Activated naive CD8-positive, alpha-beta T cell treated with anti-CD3 and anti-CD28 coated beads, Interleukin-2, amount 10 ng/mL, durations not matched to agents 7 days and 5 days (primary cell): ENCODE measurements at places on chromosomes 2 and 18. TPM values are rescaled to one million over a fixed set of nuclear protein-coding genes. Genes with fewer than 3 reads are reported as not detected.

- H3K4me1 ChIP-seq, result no peaks in the 10 kb centered on the region
- H3K27ac ChIP-seq, result no peak overlapping the region
- no peak overlapping the region for H3K4me3 ChIP-seq
- H3K36me3 ChIP-seq, result no peaks in the 10 kb centered on the region
- H3K27me3 ChIP-seq, result no peaks in the 10 kb centered on the region
- no peak for DNase-seq
Measured at GRCh38 chr2:141468761-141469160, 662.1 kb downstream of the LRP1B start.

DNA sequence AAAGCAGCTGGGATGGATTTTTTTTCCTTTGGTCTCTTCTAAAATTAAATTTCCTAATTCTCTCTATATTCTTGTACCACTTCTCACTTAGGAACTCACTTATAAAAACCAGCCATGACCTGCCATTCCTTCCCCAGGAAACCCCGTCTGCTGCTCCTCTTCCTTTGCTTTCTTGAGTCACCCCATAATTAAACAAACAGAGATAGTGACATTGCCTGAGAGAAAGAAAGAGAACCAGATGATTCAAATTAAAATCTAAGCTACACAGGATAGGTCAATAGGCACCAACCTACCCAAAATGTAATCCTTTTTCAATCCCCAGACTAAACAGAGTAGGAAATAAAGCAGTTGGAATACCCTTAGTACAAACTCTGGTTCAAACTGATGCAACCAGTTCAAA is 9.7 kb downstream of the STK39 start:
- no peak overlapping the region for H3K4me3 ChIP-seq
- peaks cover 24% of the 10 kb centered on the region for H3K36me3 ChIP-seq
- H3K27ac ChIP-seq, result no peak overlapping the region
- H3K4me1 ChIP-seq, result peaks cover 14% of the 10 kb centered on the region

- H3K4me1 ChIP-seq, result no peaks in the 10 kb centered on the region
- H3K4me3 ChIP-seq, result no peak overlapping the region
- no peak for DNase-seq
- no peaks in the 10 kb centered on the region for H3K27me3 ChIP-seq
Measured at GRCh38 chr2:238570391-238570790, 143.7 kb downstream of the ASB1 start.

DNA sequence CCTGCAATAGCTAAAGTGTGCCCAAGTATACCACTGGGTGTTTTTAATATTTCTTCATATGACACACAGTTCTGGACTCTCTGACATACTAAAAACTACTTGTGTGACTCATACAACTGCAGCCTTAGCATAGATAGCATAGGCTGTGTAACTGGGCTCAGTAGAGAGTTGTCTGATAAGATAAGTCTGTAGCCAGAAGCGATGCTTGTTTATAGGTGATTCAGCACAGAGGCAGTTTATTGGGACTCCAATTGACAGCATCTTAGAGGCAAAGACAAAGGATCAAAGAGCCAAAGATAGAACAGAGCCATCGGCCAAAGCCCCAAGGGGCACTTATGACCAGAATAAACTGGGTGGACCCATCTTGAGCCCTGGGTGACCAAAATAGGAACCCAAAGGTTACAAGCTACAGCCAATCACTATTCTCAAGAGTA is 42.3 kb downstream of the AAK1 start:
- peaks cover 72% of the 10 kb centered on the region for H3K4me1 ChIP-seq
- H3K27ac ChIP-seq, result peak overlapping the region; percentile 11
- no peak for DNase-seq

- no peak for DNase-seq
- H3K4me1 ChIP-seq, result no peaks in the 10 kb centered on the region
Measured at GRCh38 chr2:176385219-176385759, 116.0 kb downstream of the MTX2 start.

- peak; percentile 76 for DNase-seq
- peak overlapping the region; percentile 92 for H3K4me3 ChIP-seq
- H3K4me1 ChIP-seq, result peaks cover 59% of the 10 kb centered on the region
- peaks cover 5% of the 10 kb centered on the region for H3K36me3 ChIP-seq
Measured at GRCh38 chr2:218286570-218287459, 5.5 kb downstream of the TMBIM1 start.

DNA sequence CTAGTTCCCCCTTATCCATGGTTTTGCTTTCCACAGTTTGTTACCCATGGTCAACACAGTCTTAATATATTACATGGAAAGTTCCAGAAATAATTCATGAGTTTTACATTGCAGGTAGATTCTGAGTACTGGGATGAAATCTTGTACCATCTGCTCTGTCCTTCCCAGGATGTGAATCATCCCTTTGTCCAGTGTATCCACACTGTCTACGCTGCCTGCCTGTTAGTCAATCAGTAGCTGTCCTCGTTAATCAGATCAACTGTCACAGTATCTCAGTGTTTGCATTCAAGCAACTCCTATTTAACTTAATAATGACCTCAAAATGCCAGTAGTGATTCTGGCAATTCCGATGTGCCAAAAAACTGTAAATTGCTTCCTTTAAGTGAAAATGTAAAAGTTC is 76.3 kb downstream of the DYNC1I2 start:
- no peak overlapping the region for H3K4me3 ChIP-seq
- H3K27me3 ChIP-seq, result no peaks in the 10 kb centered on the region
- no peak overlapping the region for H3K27ac ChIP-seq
- no peak for DNase-seq
- peaks cover 39% of the 10 kb centered on the region for H3K36me3 ChIP-seq
- no peaks in the 10 kb centered on the region for H3K4me1 ChIP-seq

GRCh38 chr18:48805826-48806535 is 144.8 kb downstream of the SMAD7 start:
- peaks cover 42% of the 10 kb centered on the region for H3K4me1 ChIP-seq
- H3K36me3 ChIP-seq, result peaks cover 8% of the 10 kb centered on the region
- peaks cover 2% of the 10 kb centered on the region for H3K27me3 ChIP-seq
- DNase-seq, result peak; percentile 15
- H3K27ac ChIP-seq, result peak overlapping the region; percentile 82
- H3K4me3 ChIP-seq, result no peak overlapping the region

DNA sequence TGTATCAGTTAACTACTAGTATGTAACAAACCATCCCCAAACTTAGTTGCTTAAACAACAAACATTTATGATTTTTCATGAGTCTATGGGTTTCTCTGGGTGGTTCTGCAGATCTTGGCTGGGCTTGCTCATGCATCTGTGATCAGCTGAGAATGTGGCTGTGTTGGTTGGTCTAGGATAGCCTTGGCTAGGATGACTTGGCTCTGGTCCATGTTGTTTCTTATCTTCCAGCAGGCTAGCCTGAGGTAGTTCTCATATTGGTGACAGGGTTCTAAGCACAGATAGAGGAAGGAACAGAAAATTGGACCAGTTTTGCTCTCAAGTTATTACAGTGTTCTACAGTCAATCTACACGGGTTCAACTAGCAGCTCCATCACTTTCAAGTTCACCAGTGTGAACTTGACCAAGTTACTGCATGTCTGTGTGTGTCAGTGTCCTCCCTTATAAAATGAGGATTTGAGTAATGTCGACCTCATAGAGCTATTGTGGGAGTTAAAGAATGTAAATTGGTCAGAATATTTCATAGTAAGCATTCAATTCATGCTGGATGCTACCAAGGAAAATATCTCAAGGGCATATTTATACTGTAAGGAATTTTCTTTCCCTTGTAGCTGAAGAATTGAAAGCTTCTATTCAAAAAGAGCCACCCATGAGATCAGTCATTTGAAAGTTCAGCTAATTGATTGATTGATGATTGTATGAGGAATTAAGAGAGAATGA is 65.3 kb downstream of the MYO3B start:
- DNase-seq, result no peak
- H3K27ac ChIP-seq, result no peak overlapping the region

DNA sequence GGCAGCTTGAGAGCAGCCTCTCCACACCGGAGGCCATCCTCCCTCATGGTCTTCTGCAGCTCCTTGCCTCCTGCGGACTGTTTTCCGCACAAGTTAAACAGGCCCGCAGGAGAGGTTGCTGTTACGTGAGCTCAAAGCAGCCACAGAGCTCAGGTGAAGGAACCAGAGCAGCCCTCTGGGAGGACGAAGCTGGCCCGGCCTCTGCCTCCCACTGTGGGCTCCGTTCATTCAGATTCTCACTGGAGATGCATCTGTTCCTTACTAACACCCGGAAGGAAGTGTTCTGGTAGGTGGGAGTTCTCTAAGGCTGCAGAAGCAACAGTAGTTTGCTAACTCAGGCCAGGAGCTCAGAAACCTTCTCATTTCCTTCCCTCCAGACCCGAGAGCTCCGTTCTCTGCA is 10.9 kb downstream of the DIPK1C start:
- no peak for DNase-seq
- no peaks in the 10 kb centered on the region for H3K36me3 ChIP-seq
- no peak overlapping the region for H3K27ac ChIP-seq
- H3K4me3 ChIP-seq, result no peak overlapping the region
- H3K4me1 ChIP-seq, result peaks cover 4% of the 10 kb centered on the region

DNA sequence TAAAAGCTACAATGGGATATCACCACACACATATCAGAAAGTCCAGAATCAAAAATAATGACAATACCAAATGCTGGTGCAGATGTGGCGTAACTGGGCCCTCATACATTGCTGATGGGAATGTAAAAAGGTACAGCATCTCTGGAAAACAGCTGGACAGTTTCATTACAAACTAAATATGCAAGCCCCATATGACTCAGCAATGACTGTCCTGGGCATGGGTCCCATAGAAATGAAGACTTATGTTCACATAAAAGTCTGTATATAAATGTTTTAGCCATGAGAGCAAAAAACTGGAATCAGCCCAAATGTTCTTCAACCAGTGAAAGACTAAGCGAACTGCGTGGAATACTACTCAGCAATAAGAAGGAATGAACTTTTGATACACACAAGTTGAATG is 56.7 kb downstream of the ALPK2 start:
- H3K27me3 ChIP-seq, result no peaks in the 10 kb centered on the region
- no peaks in the 10 kb centered on the region for H3K4me1 ChIP-seq
- no peak overlapping the region for H3K27ac ChIP-seq
- no peaks in the 10 kb centered on the region for H3K36me3 ChIP-seq
- H3K4me3 ChIP-seq, result no peak overlapping the region
- DNase-seq, result no peak

- H3K27me3 ChIP-seq, result peaks cover 9% of the 10 kb centered on the region
- peaks cover 2% of the 10 kb centered on the region for H3K4me1 ChIP-seq
- no peak for DNase-seq
- H3K4me3 ChIP-seq, result no peak overlapping the region
- H3K36me3 ChIP-seq, result no peaks in the 10 kb centered on the region
Measured at GRCh38 chr2:152247337-152247695, 71.8 kb upstream of the STAM2 start.

- H3K36me3 ChIP-seq, result no peaks in the 10 kb centered on the region
- H3K27ac ChIP-seq, result no peak overlapping the region
- no peaks in the 10 kb centered on the region for H3K4me1 ChIP-seq
- no peaks in the 10 kb centered on the region for H3K27me3 ChIP-seq
Measured at GRCh38 chr2:36423619-36424120, 68.1 kb downstream of the CRIM1 start.

GRCh38 chr2:133086176-133086575 is 416.2 kb upstream of the LYPD1 start:
- no peaks in the 10 kb centered on the region for H3K27me3 ChIP-seq
- DNase-seq, result no peak
- H3K4me1 ChIP-seq, result no peaks in the 10 kb centered on the region

GRCh38 chr2:105328281-105329196 is 996 bp downstream of the TGFBRAP1 start:
- peak overlapping the region; percentile 88 for H3K27ac ChIP-seq
- H3K36me3 ChIP-seq, result peaks cover 9% of the 10 kb centered on the region
- H3K27me3 ChIP-seq, result no peaks in the 10 kb centered on the region
- peak overlapping the region; percentile 86 for H3K4me3 ChIP-seq
- peak; percentile 54 for DNase-seq
- peaks cover 27% of the 10 kb centered on the region for H3K4me1 ChIP-seq

- no peak for DNase-seq
- H3K4me3 ChIP-seq, result no peak overlapping the region
- no peak overlapping the region for H3K27ac ChIP-seq
- peaks cover 2% of the 10 kb centered on the region for H3K36me3 ChIP-seq
- H3K4me1 ChIP-seq, result no peaks in the 10 kb centered on the region
Measured at GRCh38 chr2:62844311-62845090, 139.0 kb downstream of the EHBP1 start.

DNA sequence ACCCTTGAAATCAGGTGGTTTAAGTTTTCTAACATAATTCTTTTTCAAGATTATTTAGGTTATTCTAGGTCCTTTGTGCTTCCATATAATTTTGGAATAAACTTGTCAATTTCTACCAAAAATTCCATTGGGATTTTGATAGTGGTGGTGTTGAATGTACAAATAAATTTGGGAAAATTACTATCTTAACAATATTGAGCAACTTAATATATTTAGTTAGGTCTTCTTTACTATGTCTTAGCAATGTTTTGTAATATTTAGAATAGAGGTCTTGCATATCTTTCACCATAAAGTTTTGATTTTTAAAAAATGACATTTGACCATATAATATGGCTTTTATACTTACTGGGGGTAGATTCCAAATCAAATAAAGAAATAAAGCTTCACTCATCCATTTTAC is 34.0 kb upstream of the CTIF start:
- H3K4me3 ChIP-seq, result no peak overlapping the region
- peaks cover 24% of the 10 kb centered on the region for H3K27me3 ChIP-seq
- H3K36me3 ChIP-seq, result no peaks in the 10 kb centered on the region
- no peak overlapping the region for H3K27ac ChIP-seq

DNA sequence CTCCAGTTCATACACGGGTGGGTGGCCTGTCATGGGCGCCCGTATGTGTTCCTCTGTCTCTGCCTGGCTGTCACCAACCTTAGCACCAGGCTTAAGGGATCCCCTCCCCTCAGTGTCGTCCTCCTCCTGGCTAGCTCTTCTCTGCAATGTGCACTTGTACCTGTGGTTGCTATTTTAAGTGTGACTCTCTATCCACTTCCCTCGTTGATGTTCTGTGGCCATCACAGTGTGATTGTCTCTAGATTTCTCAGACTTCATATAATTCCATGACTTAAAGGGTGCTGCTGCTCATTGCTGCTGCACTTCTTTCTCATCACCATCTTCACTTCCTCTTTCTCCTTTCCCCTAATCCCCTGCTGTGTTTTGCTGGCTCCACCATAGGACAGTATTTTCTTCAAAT is 143.4 kb downstream of the EML6 start:
- no peak overlapping the region for H3K27ac ChIP-seq
- no peak overlapping the region for H3K4me3 ChIP-seq
- peaks cover 13% of the 10 kb centered on the region for H3K4me1 ChIP-seq

DNA sequence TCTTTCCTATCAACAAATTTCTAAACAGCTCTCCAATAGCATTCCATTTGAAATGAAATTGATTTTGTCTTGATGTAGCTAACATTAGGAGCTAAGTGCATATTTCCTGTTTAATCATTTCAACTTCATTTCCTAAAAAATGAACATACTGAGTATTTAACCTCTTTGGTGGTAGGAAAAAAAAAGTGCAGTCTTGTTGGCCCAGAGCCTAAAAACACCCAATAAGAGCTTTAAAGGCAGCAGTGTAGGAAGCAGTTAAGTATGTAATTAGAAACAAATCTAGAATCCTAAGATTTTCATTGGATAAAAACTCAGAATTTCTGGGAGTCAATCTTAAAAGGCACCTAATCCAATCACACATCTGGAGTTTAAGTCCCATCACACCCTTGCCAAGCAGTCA is 71.0 kb upstream of the RBMS1 start:
- H3K27me3 ChIP-seq, result no peaks in the 10 kb centered on the region
- no peak for DNase-seq
- H3K4me1 ChIP-seq, result peaks cover 2% of the 10 kb centered on the region
- H3K27ac ChIP-seq, result no peak overlapping the region
- H3K4me3 ChIP-seq, result no peak overlapping the region

- H3K27ac ChIP-seq, result peak overlapping the region; percentile 37
- peaks cover 27% of the 10 kb centered on the region for H3K36me3 ChIP-seq
- DNase-seq, result no peak
- no peaks in the 10 kb centered on the region for H3K27me3 ChIP-seq
- H3K4me1 ChIP-seq, result peaks cover 64% of the 10 kb centered on the region
- no peak overlapping the region for H3K4me3 ChIP-seq
Measured at GRCh38 chr2:239220981-239221396, 179.8 kb downstream of the HDAC4 start.

REEP1 gene
- total RNA-seq, result 0.11 TPM

VIL1 gene
- not detected for total RNA-seq
